Activated CD8-positive, alpha-beta T cell treated with anti-CD3 and anti-CD28 coated beads for 36 hours (primary cell): ENCODE measurements at places on chromosomes 12 and 14. TPM values are rescaled to one million over a fixed set of nuclear protein-coding genes. Genes with fewer than 3 reads are reported as not detected.
A peak's percentile ranks its signal among the peaks of the same experiment; 100 is the strongest.

DNA sequence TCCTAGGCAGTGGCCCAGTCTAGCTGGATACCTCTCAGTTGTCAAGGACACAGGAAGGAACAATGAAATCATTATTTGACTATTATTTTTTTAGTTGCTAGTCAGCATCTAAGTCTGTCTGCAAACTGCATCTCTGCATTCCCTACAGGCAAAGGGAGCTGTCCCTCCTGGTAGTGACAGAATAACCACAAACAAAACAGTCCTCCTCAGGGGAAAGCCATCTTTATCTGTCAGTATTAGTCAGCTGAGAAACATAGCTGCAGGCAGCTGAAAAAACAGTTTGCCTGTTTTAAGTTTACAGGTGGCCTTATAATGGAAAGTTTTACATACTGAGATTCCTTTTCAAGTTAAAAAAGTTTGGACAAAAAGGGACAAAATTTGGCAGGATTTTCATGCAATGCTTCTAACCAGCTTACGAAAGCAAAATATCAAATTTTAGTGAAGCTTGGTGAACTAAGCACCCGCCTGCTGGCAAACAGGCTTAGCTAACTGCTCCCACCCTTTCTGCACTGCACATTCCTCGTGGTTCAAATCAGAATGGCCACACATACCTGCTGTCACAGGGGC is 29.5 kb downstream of the SLC25A21 start:
- H3K36me3 ChIP-seq, result no peaks in the 10 kb centered on the region
- no peaks in the 10 kb centered on the region for H3K4me1 ChIP-seq
- H3K4me3 ChIP-seq, result no peak overlapping the region
- no peak overlapping the region for H3K27ac ChIP-seq

DNA sequence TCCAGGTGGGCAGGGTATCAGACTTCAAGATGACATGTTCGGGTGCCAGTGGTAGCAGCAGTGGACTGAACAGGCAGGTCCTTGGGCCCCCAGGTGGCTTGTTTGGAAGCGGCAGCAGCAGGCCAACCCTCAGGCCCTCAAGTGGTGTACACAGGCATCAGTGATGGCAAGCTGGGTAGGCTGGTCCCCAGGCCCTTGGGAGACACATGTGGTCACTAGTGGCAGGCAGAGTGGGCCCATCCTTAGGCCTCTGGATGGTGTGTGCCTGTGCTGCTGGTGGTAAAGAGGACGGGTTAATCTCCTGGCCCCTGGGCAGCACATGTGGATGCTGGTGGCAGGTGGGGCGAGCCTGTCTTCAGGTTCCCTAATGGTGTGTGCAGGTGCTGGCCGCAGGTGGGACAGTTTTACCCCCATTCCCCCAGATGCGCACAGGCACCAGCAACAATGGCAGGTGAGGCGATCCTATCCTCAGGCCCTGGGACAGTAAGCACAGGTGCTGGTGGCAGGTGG is 8.0 kb downstream of the OAS2 start:
- peaks cover 61% of the 10 kb centered on the region for H3K4me1 ChIP-seq
- no peaks in the 10 kb centered on the region for H3K27me3 ChIP-seq
- H3K4me3 ChIP-seq, result no peak overlapping the region

DNA sequence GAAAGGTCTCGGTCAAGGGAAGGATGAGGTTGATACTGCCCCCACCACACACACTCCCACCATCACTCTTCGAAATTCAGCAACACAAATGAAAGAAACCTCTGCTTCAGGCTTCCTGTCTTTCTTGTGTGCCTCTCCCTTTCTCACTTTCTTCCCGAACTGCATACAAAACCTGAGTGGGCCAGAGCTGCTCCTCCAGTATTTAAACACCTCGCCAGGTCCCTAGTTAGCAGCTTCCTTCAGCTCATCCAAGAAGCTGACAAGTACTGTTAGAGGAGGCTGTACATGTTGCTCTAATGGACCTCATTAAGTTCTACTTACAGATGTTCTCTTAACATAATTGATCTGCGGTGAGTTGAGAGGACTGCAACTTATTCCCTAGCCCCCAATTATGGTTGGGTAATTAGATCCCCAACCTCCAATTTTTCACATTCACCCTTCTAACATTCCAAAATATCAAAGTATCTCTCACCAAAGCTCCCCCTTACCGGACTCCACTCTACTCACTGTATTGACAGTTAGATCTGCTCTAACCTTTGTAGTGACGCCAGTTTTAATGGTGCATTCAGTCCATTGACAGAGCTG is 4.1 kb upstream of the LMO3 start:
- no peaks in the 10 kb centered on the region for H3K4me1 ChIP-seq
- H3K27ac ChIP-seq, result no peak overlapping the region
- no peak overlapping the region for H3K4me3 ChIP-seq
- peaks cover 2% of the 10 kb centered on the region for H3K36me3 ChIP-seq

DNA sequence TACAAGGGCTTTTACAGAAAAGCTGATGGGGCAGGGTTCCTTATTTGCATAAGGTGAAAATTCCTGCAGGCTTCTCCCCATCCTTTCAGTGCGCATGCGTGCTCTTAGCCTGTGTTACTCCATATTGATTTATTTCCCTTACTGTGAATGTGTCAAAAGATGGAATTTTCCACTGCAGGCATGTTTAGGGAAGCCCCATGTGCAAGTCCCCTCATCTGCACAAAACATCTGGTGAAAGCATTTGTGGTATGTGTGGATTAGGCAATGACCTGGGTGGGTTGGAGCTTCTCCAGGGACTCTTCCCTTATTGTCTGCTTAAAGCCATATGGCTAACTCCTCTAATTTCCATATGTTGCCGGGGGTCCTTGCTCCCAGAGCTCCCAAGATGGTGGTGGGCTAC is 912.7 kb upstream of the LRFN5 start:
- H3K4me3 ChIP-seq, result no peak overlapping the region
- no peaks in the 10 kb centered on the region for H3K4me1 ChIP-seq
- DNase-seq, result no peak
- no peaks in the 10 kb centered on the region for H3K36me3 ChIP-seq
- no peak overlapping the region for H3K27ac ChIP-seq

- H3K4me1 ChIP-seq, result peaks cover 69% of the 10 kb centered on the region
- H3K27ac ChIP-seq, result no peak overlapping the region
- no peaks in the 10 kb centered on the region for H3K27me3 ChIP-seq
These were observed 157.1 kb upstream of the CCND2 start for GRCh38 chr12:4116251-4117111.

DNA sequence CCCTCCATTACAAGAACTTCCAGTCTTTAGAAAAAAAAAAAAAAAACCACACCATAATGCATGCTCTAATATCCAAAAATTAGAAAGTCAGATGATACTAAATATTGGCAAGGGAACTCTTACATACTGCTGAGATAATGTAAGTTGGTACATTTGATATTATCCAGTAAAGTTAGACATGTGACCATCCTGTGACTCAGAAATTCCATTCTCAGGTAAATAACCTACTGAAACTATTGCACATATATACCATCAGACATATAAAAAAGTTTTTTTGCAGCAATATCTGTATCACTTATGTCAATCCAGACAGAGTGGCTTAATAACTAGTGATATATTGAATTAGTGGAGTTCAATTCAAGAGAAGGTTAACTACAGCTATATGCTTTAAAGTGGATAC is 63.5 kb downstream of the KITLG start:
- no peak for DNase-seq
- no peaks in the 10 kb centered on the region for H3K36me3 ChIP-seq
- H3K4me1 ChIP-seq, result no peaks in the 10 kb centered on the region
- H3K27ac ChIP-seq, result no peak overlapping the region
- H3K4me3 ChIP-seq, result no peak overlapping the region
- no peaks in the 10 kb centered on the region for H3K27me3 ChIP-seq

- H3K27ac ChIP-seq, result no peak overlapping the region
- no peaks in the 10 kb centered on the region for H3K27me3 ChIP-seq
- H3K36me3 ChIP-seq, result peaks cover 6% of the 10 kb centered on the region
- DNase-seq, result peak; percentile 9
These were observed 164.5 kb upstream of the DYRK2 start for GRCh38 chr12:67483871-67484554.

GLS2 gene
- 5.2 TPM for total RNA-seq

TAS2R13 gene
- 0.36 TPM for total RNA-seq

MBD6 gene
- 47.3 TPM for total RNA-seq

INSM2 gene
- not detected for total RNA-seq
